ENCODE measurements at places on chromosomes 6 and 20.

GRCh38 chr6:13725570-13725969, 13.9 kb upstream of the RANBP9 start:
- DNase-seq: no peak

DNA sequence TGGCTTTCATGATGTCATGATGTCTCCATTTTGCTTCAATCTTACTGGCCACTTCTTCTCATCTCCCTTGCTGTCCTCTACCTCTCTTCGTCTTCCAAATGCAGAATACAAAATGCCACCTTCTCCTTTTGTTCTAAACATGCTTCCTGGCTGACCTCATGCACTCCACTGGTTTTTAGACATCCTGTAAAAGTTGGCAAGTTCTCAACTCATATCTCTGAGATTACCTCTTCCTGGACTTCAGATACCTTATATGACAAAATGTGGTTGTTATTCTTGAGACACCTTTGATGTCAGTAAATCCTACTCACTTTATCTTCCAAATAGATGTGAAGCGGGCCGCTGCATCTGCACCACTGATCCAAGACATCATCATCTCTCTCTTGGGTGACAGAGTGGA, 212.7 kb upstream of the FOXA2 start:
- no peak for DNase-seq

GRCh38 chr6:37840143-37840939, 20.8 kb downstream of the ZFAND3 start:
- no peak for DNase-seq

DNA sequence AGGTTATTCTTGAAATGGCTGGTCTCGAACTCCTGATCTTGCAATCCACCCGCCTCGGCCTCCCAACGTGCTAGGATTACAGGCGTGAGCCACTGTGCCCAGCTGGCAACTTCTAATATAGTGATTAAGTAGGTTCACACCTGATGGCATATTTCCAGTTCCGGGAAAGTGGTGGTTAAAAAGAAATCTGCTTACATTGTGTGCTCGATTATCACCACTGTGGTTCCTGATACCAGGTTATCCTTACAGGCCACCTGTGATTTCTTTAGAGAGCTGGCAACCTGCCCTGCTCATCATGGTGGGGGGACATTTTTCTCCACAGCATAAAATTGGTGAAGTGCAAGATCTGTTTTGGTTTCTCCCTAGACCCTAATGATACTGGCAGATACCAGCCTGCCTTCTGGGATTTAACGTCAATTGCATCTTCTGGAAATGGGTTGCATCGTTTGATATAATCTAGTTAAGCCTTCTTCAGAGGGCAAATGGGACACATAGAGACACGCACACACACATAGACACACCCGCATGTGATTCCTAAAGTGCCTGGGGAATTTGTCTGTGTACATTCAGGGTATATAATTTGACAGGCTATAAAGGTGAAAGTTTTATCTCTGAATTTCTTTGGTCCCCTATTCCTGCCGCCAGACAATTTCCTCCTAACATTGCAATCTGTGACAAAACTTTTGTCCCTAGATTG, 49.7 kb upstream of the CITED2 start:
- peak; percentile 58 for DNase-seq

DNA sequence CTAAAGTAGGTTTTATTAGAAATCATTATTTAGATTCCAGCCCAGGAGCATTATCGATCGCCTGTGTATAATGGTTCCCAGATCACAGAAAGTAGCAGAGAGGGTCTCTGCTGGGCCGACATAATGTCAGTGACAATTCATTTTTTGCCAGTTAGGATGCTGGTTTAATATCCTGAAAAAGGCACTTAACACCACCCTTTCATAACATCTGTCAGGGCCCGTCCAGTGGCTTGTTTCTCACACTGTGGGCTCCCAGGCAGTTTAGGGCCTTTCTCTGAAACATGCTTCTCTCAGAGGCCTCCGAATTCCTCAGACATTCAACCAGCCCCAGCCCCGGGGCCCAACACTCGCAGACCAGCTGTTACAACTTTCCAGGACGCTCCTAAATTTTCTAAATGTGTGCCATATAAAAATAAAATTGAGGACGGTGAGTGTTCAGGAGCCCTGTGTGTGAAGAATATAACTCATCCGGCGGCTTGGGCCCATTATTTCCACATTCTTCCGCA, 108.6 kb upstream of the EYA4 start:
- DNase-seq: no peak

DNA sequence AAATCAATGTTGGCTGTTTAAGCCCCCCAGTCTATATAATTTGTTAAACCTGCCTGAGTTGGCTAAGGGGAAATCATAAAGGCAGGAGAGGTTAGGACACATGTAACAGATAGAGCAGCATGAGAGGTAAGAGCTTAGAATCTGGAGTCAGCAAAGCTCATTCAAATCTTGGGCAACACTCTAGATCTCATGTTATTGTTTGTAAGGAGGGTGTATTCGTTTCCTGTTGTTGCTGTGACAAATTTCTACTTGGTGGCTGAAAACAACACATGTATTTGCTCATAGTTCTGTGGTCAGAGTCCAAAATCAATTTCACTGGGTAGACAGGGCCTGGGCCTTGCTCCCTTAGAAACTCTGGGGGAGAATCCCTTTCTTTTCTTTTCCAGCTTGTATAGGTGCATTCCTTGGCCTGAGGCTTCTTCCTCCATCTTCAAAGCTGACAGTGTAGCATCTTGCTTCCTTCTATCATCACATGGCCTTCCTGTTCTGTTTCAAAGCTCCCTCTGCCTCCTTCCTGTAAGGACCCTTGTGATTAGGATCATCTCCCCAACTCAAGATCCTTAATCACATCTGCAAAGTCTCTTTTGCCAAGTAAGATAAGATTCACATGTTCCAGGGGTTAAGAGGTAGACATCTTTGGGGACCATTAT, 4.4 kb downstream of the LY86 start:
- no peak for DNase-seq

- no peak for DNase-seq
Measured at GRCh38 chr20:2920473-2920872, 47.2 kb downstream of the PTPRA start.

DNA sequence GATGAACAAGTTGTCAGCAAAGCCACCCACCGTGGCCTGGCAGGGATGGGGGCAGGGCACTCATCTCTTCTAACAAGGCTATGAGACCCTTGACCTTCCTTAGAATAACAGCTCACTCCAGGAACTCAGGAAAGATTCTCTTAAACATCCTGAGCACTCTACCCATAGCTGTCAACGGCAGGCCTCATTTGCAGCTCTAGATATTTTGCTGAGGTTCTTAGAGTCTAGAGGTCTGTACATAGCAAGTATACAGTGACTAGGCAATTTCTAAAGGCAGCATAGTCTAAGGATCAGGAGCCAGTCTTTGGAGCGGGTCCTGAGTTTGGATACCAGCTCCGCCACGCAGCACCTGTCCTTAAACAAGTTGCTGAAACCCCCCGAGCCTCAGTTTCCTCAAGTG, 11.7 kb downstream of the TRERF1 start:
- DNase-seq: no peak

DNA sequence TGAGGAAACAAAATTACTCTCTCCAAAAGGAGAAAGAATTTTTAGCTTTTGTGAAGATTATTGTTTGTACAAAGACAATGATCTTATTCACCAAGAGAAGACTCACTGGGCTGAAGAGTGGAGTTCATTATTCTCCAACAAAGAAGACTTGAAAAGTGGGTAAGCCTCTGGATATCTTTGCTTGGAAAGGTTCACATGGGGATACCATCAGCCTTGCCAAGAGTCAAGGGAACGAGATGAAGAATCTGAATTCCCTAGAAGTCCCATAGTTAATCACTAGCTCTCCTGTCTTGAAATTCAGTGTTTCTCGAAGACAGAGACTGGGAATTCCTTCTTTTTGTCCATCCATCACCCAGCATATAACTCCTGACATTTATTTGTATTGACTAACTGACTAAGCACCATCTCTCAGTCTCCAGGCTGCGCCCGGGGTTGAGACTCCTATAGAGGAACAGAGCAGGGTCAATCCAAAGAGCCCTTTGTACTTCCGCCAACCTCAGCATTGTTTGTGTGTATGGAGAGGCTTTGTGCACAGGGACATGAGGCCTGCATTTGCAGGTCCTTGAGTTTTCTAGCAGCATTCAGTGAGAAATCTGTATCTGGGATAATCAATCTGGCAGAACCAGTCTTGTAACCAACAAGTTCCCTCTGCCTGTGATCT, 461.9 kb downstream of the KIF16B start:
- DNase-seq: no peak
